ENCODE measurements at places on chromosomes 11 and 22. TPM values are rescaled to one million over a fixed set of nuclear protein-coding genes. Genes with fewer than 3 reads are reported as not detected.

DNA sequence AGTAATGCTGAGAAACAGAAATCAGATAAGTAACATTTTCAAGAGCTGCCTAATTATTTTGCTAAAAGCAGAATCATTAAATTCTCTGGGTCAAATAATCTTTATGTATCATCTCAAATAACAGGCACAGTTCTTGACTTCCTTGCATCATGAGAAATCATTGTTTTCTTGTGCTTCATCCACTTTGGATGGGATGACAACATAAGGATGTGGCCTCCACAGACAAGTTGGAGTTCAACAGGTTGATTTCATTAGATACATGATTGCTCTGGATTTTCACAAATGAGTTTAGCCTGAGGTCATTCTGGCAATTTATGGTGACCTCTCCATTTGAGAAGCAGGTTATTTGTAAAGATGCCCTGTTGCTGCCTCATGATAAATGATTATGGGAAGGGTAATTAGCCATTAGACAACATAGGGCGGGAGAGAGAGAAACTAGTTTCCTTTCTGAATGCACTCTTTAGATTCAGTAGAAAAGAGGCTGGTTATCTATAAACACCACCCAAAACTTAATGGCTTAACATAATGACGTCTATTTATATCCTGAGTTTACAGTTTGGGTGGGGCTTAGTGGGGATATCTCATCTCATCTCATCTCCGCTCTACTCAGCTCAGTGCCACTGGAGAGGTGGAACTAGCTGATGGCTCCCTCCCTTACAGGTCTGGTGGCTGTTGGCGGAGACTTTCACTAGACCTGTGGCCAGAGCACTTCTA is 35.0 kb upstream of the ADORA2A start:
- no peak for DNase-seq

DNA sequence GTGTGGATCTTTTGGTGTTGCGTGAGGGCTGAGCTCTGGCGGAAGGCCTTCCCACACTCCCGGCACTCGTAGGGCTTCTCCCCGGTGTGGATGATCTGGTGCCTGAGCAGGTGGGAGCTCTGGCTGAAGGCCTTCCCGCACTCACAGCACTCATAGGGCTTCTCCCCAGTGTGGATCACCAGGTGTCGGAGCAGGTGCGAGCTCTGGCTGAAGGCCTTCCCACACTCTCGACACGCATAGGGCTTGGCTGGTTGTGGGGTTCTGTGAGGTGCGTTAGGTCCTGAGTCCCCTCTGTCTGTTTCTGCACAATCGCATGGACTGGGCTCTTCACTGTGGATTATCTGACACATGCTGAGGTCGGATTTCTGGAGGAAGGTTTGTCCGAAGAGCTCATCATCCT is 6.4 kb downstream of the ZNF70 start:
- DNase-seq, result no peak

DNA sequence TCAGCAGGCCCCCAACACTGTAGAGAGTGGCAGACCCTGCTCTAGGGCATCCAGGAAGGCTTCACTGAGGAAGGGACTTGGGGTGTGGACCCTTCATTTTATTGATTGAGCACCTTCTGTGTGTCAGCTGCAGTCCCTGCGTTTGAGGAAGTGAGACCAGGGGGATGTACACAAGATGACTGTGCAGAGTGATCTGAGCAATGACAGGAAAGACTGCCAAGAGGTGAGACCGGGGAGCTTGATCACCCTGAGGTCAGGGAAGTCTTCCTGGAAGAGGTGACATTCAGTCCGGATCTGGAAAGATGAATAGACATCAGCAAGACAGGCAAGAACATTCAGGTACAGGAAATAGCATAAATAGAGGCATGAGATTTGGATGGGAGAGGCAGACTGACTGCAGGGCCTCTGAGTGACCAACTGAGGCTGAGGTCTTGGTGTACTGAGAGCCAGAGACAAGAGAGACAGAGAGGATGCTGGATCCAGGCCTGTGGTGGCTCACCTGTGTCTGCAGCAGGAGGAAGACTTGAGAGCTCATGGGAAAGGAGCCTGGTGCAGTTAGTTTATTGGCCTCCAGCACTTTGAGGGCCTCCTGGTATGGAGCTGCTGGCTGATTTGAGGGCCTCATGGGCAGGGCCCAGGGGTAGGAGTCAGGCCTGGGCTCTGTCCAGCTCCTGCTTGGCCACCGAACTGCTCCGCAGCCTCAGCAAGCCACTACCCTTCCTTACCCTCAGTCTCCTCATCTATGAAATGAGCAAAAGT is 5.2 kb downstream of the DGAT2 start:
- no peak for DNase-seq

GRCh38 chr11:112459001-112459400 is 198.3 kb upstream of the PLET1 start:
- no peak for DNase-seq

DNA sequence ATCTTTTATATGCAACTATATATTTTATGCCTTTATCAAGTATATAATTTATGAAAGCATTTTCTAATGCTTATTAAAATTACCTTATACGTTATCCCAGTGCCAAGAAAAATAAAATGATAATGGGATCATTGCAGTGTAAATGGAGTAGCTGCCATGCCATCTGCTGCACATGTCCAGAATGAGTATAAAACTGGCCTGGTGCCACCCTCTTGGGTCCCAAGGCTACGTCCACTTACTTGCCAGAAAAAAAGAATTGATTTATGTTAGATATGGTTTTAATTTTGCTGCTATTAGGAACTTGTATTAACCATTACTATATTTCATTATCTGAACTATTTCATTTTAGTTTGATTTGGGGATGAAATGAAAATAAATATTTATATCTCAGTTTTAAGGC is 1127.1 kb upstream of the CNTN5 start:
- no peak for DNase-seq

GRCh38 chr11:83007909-83008580 is 63.7 kb downstream of the RAB30 start:
- DNase-seq, result no peak

GRCh38 chr11:134349802-134350355 is 18.1 kb downstream of the GLB1L2 start:
- no peak for DNase-seq

DNA sequence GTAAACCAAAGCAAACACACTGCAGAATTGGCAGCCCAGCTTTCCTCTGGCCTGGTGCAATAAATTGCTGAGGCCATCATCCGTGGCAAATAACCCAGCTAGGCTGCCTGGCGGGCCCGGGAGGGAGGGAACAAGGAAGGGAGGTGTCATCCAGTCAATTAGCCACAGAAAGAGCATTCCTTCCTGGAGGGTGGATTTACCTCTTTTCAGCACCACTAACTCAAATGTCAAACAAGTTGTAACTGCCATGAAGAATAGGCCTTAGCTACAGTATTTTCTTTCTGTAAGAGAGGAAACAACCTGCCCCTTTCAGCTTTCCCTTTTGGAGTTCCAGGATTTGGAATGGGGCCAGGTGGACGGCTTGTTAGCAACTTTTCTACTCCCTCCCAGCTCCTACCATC is 163.8 kb upstream of the BDNF start:
- no peak for DNase-seq

DNA sequence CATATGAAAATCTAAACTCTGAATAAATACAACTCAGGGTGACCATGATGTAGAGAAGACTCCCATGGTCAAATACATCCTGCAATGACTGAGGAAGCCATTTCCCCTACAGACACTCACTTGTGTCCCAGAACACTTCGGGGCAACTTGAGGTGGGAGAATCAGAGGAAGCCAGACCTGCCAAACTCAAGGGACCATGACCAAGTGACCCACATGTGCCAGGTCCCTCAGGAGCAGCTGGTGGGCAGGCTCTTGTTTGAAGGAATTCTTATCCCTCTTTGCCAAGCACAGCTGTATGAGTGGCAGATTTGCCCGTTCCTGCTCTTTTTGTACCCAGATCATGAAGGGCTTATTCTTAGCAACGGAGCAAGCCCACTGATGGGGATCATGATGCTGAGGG is 17.8 kb downstream of the SPATA19 start:
- no peak for DNase-seq

DNA sequence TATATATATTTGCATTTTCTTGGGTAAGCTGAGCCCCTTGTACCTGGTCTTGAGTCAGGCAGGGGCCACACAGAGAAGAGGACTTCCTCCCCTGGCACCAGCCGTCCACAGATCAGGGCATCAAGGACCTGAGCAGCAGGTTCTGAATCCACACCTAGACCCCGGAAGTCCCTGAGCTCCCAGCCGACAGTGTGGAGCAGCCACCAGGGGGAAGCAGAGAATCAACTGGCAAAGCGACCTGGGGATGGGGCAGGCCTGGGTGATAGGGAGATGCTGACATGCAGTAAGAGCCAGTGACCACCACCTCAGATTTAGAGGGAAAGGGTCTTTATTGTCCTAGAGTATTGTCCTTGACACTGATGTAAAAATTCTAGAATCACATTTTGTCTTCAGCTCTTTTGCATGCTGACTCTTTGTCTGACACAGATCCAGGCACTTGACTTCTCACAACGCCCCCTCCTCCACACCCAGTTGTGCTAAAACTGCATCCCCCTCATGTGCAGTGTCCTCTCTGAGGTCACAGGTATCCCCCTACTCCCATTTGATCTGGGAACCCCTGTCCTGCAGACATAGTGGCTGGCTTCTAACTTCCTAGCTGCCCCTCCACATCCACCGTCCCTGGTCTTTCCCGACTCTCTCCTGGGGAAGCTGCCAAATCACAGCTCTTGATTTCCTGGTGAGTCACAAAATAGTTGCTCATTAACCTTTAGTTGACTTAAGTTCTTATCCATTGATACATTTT is 109.3 kb downstream of the GGTLC2 start:
- DNase-seq, result peak; percentile 75

DNA sequence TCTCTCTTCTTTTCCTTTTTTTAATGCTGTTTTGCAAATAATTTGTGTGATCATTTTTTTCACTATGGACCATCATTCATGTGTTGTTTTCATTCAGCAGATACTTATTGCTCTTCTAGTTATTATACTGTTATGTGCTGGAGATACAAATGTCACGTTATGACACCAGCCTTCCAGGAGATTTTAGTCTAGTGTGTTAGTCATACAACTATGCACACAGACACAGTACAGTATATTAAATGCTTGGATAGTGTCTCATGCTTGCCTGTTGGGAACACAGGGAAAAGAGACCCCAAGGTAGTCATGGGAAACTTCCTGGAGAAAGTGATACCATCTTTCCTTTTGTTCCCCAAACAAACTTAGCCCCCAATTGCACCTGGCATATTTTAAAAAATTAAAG is 116.1 kb downstream of the UVRAG start:
- DNase-seq, result no peak

- DNase-seq, result no peak
These were observed 1.6 kb downstream of the KCNJ1 start for GRCh38 chr11:128865490-128865889.

- no peak for DNase-seq
These were observed 52.5 kb upstream of the CLDN5 start for GRCh38 chr22:19576460-19577421.

GRCh38 chr11:122977470-122978298 is 4.0 kb downstream of the BSX start:
- DNase-seq, result no peak

- DNase-seq, result no peak
These were observed 695 bp downstream of the RCE1 start for GRCh38 chr11:66843776-66844495.

GRCh38 chr11:118211006-118211405 is 13.8 kb downstream of the JAML start:
- DNase-seq, result no peak

DNA sequence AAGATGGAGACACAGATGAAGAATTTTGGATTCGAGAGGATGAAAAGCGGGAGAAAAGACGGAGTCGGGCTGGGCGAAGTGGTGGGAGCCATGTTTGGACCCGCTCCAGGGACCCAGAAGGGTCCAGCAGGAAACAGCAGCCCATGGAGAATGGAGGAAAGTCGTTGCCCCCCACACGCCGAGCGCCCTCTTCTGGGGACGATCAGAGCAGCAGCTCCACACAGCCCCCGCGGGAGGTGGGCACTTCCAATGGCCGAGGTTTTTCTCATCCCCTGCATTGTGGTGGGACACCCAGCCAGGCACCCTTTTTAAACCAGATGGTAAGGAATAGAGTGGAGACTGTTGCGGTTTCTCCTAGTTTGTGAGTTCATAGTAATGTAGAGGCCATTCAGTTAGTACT is 22.8 kb upstream of the SLC25A18 start:
- no peak for DNase-seq

GRCh38 chr11:6542727-6543126 is 45.6 kb downstream of the DNHD1 start:
- DNase-seq, result no peak

GRCh38 chr11:7418061-7418460 is 67.2 kb upstream of the OLFML1 start:
- DNase-seq, result no peak

DNA sequence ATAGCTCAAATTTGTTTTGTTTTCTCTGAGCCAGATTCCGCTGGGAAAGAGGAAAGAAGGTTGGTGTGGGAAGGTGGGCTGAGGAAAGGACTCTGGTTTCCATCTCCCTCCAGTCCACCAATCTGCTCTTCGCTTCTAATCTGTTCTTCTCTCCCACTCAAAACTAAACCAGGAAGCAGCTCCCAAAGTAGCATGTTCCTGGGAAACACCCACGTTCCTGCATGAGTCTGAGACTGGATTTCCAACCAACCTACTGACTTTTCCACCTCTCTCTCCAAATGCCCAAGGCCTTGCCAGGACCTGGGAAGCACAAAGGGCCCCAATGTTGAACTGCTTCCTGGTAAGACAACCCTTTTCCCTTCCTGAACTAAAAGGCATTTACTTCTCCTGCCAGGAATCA is 110.2 kb downstream of the WT1 start:
- DNase-seq, result no peak

GRCh38 chr22:42957958-42958357 is 57.0 kb downstream of the PACSIN2 start:
- no peak for DNase-seq

- no peak for DNase-seq
These were observed 28.0 kb downstream of the CHID1 start for GRCh38 chr11:882596-882995.

GRCh38 chr22:25350551-25350971 is 131.1 kb downstream of the CRYBB2 start:
- DNase-seq, result no peak

GRCh38 chr11:26830757-26831156 is 108.9 kb upstream of the SLC5A12 start:
- no peak for DNase-seq

DNA sequence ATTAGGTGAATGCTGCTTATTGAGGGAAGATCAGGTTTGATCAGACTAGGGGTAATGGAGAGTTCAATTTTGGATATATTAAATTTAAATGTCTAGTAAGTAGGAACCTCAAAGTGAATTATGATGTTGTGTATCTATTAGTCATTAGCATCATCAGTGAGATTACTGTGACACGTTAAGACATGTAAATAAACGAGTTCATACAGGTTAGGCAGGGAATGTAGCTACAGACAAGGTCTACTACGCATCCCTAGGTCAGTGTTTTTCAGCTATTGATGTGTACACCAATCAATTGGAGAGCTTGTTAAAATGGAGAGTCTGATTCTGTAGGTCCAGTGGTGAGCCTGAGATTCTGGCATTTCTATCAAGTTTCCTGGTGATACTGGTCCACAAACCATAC is 120.1 kb upstream of the LRRC4C start:
- no peak for DNase-seq

- no peak for DNase-seq
These were observed 1097.2 kb upstream of the RAG2 start for GRCh38 chr11:37695283-37695682.

The SLC22A9 gene
- not detected for total RNA-seq

The TNNT3 gene
- total RNA-seq, result 1.4 TPM

The C22orf15 gene
- 0.81 TPM for total RNA-seq

The C11orf16 gene
- total RNA-seq, result not detected

The PLAAT4 gene
- total RNA-seq, result 21.8 TPM

The SCGB1D2 gene
- total RNA-seq, result not detected

The MEN1 gene
- 45.8 TPM for total RNA-seq

The OVCH2 gene
- total RNA-seq, result not detected

The XRCC6 gene
- total RNA-seq, result 447 TPM

The KRTAP5-10 gene
- not detected for total RNA-seq

The NRIP3 gene
- 1.4 TPM for total RNA-seq

The ACR gene
- total RNA-seq, result not detected

The ESAM gene
- 0.35 TPM for total RNA-seq
